ENCODE measurements at places on chromosomes 7 and 10. TPM values are rescaled to one million over a fixed set of nuclear protein-coding genes. Genes with fewer than 3 reads are reported as not detected.

GRCh38 chr10:69952821-69953221, 99.8 kb upstream of the MACROH2A2 start:
- no peak for DNase-seq

- no peak for DNase-seq
Observed at GRCh38 chr7:6652446-6653011, 15.4 kb downstream of the ZNF316 start.

Gene PUS7
- polyA plus RNA-seq = 3.7 TPM

Gene RBM20
- 3.8 TPM for polyA plus RNA-seq

- DNase-seq = no peak
Observed at GRCh38 chr7:130479716-130480400, 12.0 kb upstream of the MEST start.

GRCh38 chr10:83862723-83863122, 276.6 kb upstream of the GHITM start:
- DNase-seq = no peak

DNA sequence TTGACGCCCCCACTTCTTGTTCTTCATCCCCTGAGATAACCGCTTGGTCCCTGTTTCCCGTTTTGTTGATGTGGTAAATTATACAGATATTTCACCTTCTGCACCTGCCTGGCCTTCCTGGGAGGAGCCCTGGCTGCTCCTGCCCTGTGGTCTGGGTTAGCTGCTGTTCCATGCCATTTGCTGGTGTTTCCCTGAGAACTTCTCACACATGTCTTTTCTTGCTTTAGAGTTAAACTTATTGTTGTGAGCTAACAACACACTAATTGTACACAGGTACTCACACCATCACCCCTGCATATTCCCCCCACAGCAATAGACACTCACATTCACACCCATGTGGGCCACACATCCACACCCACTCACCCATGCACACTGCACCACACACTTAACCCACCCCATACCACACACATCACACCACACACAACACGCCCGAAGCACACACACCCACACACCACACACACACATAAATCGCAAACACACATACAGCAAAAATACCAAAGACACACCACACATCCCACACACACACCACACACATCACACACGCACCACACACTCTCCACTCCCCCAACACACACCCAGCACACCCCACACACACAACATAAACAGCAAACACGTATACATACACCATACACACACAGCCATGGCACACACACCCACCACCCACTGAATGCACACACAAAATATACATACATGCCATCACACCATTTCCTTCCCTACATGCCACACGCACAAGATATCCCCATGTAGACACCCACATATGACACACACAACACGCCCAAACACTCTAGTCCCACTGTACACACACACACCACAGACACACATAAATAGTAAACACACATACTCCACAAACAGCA, 19.4 kb upstream of the ANTXRL start:
- no peak for DNase-seq

Gene FKBP6
- polyA plus RNA-seq = 0.50 TPM

Gene LLCFC1
- not detected for polyA plus RNA-seq

Gene DDIT4
- polyA plus RNA-seq = 628 TPM

- no peak for DNase-seq
Observed at GRCh38 chr10:121099592-121099991, 248.4 kb downstream of the WDR11 start.

DNA sequence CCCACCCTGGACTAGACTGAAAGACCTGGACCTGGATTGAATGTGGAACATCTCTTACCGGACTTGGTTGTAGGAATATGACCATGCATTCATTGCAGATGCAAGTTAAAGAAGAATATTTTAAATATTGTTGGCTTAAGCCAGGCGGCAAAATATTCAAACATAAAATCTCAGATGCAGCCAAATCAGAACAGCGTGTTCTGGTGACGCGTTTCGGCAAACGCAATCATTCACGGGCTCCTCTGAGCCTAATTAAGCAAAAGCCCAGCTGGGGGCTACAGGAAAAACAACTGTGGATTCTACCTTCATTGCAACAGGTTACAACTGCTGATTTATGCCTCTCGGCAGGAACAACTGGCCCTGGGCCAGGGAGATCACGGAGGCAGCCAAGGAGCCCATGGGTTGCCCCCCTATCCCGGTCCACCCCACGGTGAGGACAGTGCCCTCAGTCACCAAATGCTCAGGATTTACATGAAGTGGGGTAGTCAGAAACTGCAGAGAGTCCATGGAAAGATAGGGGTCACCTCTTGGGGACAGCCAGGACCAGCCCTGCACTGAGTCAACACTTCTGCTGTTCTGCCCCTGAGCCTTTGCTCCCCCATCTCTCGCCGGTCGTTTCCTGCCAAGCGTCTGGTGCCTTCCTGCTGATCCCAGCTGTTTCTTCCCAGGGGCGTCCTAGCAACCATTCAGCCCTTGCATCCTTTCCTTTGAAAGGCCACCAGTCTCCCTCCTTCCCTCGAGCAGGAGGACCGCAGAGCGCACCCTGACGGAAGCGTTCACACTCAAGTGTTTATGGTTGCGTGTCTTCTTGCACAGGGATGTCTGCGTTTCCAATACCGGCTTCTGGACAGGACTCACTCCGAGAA, 64.4 kb upstream of the SFMBT2 start:
- DNase-seq = no peak

GRCh38 chr7:88205179-88205578, 14.7 kb downstream of the SRI start:
- DNase-seq = no peak

DNA sequence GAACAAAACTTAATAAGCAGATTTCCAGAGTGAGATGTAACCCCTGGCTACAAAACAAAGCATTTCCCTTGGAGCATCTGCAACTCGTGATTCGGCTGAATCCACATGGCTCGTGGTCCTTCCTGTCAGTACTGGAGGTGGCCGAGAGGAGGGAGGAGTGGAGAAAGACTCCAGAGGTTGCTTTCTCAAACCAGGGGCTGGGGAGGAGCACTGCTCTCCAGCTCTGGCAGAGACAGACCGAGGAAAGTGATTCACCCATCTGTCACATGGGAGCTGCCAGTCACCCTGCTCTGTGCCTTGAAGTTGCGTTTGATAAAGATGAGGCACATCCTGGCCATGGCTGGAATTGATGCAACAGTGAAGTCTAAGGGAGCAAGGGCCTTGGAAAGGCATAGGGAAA, 72.7 kb downstream of the COL13A1 start:
- no peak for DNase-seq

DNA sequence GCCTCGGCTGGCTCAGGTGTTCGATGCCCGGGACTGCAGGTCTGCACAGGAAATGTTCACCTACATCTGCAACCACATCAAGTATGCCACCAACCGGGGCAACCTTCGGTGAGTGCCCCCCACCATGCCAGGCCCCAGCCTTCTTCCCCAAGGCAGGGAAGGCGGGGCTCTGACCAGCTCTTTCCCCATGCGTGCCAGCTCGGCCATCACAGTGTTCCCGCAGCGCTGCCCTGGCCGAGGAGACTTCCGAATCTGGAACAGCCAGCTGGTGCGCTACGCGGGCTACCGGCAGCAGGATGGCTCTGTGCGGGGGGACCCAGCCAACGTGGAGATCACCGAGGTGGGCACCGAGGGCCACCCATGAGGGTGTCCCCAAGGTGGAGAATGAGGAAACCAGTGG, 7.5 kb downstream of the NOS3 start:
- DNase-seq = no peak

DNA sequence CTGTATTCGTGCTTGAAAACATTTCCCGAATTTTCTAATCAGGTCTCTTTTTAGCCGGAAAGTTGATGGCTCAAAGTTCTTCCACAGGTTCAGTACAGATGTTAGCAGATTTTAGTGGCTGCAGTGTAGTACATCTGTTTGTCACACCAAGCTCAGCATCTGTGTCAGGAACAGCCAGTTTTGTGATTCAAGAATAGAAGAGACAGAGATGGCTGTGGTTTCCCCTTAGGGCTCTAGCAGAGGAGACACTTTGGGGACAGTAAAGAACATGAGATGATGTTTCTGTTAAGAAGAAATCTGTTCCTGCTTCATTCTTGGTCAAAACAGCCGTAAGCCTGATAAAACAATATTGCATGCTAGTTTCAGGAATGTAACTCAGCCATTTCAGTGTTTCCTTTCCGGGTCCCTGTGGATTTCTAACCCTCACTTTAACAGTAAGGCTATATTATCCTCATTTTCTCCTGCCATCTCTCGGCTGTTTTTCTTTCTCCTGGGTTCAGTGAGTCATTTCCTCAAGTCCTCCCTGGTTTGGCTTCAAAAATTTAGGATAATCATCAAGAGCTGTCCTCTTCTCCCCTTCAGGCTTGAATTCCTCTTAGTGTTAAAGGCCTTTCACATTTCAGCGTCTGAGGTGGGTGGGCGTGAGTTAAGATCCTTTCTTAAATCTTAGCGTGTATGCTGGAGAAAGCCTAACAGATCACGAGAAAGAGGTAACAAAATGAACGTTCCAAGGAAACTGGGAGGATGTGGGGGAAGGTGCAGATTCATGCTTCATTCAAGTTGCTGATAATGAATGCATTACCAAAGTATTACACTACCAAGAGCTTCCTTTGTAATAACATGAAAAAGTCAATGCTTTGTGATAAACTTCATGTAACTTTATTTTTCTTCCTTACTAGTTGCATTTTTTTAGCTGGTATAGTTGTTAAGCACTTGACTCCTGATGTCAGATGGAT, 37.1 kb upstream of the BICC1 start:
- DNase-seq = no peak
